WERI-Rb-1 (cell line): ENCODE measurements at places on chromosomes 12 and 14.

DNA sequence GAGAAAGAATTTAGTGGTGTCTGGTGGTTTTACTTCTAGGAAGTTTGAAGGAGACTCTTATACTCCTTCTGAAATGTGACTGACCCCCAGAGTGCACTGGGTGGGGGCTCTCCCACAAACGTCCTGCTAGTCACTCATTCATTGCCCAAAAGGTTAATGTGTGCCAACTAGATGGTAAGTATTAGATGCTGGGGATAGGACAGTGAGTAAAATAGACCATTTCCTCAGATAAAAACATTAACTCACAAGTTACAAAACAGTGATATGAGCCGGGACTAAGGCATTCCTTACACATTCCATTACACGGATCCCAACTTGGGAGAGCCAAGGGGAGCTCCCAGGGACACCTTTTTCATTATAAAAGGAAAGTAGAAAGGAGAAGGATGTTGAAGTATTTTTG is 185.1 kb downstream of the ATXN7L3B start:
- DNase-seq: no peak

GRCh38 chr12:121226399-121226798 is 16.5 kb downstream of the P2RX4 start:
- DNase-seq: no peak

DNA sequence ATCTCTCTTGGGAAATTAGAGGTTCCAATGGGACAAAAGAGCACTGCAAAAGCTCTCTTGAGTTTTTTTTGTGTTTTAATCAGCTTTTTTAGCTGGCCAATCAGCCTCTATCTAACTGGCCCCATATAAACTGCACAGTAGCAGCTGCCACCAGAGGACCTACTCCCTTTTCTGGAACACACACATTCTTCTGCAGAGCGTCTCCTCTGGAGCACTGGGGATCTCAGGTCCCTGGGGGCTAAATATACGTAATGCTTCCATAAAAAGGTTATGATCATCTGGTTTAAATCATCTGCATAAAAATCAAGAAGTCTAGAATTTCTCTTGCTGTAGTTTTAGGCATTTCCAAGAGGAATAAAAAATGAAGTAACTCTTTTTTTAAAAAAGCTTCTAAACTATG is 32.3 kb downstream of the TSPAN8 start:
- DNase-seq: peak; percentile 15

- no peak for DNase-seq
Measured at GRCh38 chr14:23349156-23349845, 3.4 kb downstream of the SLC22A17 start.

DNA sequence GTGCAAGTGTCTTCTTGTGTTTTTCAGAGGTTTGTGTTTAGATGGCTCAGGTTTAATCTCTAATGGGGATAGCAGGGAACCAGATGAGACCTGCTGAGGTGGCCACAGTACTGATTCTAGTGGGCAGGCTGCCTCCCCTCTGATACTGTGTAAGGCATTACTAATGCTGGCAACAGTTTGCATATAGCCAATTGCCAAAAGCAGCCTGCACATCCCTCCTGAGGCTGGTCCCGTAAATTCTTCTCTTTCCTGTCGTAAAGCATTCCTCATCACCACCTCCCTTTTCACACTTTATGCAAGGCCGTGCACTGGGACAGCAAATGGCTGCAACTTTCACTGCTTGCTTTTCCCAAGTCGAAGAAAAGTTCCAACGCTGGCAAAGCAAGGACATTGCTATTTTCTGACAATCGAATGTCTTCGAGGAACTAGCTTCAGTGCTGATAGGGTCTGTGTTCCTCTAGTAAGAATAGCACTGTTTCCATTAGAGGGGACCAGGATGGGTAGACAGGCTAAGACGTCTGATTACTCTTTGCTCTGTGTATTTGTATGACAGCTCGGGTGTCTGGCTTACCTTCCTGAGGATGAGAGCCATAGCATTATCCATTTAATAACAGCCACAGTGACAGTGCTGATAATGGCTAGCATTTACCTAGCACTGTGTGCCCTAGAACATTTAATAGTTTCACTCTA is 178.2 kb upstream of the HIF1A start:
- DNase-seq: no peak

DNA sequence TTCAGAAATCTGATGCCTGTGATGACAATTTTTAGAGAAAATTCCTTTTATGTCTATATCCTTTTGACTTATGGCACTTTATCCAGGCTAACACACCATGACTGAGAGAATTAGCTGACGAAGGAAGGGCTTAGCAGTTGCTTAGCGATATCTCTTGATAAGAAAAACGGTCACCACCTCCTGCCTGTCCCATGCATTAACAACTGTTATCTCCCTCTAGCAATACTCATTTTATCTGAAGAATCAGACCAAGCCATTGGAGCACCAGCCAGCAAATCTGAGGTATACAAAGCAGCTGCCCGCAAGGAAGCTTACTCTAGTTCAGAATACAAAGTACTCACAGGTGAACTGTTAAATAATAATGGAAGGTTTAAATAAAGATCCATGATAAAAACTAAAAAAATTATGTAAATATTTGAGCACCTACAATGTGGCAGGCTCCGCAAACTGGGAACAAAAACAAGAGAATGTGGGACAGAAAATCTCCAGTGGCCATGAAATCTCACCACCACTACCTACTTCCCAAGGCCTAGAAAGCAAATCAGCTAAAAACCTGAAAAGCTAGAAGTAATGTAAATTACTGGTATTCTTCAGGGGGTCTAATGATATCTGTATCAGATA is 24.3 kb downstream of the PPM1H start:
- peak; percentile 61 for DNase-seq

DNA sequence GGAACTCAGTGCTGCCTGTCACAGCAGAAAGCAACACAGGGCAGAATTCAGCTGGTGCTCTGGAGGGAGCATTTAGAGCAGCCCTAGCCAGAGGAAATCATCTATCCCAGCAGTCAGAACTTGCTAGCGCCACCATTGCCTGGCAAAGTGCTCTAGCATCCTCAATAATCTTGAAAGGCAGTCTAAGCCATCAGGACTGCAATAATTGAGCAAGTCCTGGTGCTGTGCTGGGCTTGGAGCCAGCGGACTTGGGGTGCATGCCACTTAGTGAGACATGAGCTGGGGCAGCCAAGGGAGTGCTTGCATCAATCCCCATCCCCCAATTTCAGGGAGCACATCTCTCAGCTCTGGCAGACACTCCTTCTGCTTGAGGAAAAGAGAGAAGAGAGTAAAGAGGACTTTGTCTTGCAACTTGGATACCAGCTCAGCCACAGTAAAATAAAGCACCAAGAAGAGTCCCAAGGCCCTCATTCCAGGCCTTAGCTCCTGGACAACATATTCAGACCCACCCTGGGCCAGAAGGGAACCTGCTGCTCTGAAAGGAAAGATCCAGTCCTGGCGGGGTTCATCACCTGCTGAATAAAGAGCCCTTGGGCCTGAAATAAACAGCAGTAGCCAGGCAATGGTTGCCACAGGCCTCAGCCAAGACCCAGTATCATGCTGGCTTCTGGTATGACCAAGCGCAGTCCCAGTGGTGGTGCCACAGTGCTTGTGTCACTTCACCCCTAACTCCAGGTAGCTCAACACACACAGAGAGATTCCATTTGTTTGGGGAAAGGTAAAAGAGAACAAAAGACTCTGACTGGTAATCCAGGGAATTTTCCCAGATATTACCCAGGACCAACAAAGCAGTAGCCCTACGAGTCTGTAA is 44.5 kb upstream of the ZDHHC17 start:
- no peak for DNase-seq

- DNase-seq: no peak
Measured at GRCh38 chr12:94372461-94372860, 87.2 kb downstream of the CEP83 start.

GRCh38 chr12:115166698-115167315 is 482.8 kb upstream of the TBX3 start:
- peak; percentile 12 for DNase-seq

DNA sequence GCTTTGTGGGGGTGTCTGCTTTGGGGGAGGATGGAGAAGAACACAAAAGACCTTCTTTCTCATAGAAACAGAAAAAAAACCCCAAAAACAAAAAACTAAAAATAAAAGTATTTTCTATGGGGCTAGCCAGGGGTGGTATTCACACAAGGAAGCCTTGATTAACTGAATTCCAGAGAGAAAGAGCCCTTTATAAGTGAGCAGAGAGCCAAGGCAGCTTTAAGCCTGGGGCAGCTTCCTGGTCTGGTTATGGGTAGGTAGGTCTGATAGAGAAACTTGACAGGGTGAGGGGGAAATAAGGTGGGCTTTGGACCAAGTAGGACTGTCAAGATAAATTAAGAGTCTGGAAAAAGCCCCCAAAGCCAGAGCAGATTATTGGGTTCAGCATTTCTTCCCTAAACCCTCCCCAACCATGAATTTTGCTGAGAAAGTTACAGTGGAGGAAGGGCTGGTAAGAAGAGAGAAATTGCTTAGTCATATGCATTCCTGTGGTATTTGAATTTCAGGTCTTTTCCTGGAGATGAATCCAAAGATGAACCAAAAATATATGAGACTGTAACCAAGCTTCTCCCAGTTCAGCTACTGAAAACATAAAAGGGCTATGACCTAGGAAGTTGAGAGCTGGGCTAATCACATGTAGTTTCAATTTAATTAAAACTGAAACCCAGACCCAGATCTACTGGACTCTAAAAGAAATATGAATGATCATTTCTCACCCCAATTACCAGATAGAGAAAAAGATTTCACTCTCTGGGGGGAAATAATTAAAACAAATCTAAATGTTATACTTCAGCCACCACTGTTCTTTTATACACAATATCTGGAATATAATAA is 144.8 kb downstream of the TBC1D30 start:
- DNase-seq: no peak

DNA sequence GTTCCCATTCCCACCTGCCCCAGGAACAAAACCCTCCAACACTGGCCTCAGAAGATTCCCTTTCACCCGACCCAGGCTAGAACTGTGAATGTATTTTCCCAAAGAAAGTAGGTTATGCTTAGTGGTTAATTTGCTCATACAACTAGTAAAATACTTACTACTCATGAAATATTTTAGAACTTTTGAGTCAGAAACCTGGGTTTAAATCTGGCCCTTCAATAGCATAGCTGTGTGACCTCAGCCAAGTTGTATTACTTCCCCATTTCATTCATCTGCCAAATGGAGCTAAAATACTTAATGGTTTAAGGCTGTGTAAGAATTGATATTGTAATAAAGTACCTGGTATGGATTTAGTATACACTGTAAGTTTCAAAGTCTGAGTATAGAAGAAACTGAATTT is 69.1 kb upstream of the DNM1L start:
- DNase-seq: no peak

DNA sequence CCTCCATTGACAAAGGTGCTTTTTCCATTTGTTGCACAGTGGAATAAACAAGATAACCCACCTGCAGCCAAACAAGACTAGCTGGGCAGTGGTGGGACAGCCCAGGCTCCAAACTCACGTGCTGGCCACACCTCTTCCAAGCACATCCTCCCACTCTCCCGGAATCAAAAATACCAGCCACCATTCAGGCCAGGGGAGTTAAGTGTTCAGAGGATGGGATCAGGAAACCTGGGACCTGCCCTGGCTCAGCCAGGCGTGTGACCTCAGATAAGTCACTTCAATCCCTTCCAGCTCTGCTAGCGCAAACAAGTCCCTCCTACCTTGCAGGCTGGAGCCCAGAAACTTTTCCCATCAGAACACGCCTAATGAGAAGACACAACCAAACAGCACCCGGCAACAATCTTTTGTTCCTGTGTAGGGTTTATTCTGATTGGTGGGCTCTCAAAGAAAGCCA is 43.3 kb downstream of the ACTN1 start:
- DNase-seq: peak; percentile 39

DNA sequence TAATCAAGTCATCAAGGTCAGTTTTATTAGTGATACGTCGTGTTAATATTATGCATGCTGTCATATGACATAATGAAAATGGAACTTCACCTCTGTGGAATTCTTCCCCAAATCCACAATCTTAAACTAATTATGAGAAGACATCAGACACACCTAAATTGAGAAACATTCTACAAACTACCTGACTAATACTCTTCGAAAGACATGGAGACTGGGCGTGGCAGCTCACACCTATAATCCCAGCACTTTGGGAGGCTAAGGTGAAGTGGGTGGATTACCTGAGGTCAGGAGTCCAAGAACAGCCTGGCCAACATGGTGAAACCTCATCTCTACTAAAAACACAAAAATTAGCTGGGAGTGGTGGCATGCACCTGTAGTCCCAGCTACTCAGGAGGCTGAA is 33.3 kb upstream of the KRAS start:
- DNase-seq: no peak

DNA sequence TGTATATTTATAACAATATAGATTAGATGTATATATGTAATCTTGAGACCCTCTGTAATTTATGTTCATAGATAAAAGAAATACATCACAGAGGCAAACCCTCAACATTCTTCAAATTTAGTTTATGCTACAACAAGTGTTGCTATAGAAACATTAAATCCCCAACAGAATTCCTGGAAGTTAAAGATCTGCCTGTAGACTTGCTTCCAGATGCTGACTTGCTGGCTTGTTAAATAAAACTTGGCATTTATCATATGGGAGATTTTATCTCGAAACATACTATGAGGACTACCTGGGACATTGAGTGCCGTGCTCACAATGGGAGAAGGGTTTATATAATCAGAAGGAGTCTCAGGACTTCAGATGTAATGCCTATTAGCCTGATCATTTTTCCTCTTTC is 136.3 kb upstream of the PLXNC1 start:
- DNase-seq: no peak

DNA sequence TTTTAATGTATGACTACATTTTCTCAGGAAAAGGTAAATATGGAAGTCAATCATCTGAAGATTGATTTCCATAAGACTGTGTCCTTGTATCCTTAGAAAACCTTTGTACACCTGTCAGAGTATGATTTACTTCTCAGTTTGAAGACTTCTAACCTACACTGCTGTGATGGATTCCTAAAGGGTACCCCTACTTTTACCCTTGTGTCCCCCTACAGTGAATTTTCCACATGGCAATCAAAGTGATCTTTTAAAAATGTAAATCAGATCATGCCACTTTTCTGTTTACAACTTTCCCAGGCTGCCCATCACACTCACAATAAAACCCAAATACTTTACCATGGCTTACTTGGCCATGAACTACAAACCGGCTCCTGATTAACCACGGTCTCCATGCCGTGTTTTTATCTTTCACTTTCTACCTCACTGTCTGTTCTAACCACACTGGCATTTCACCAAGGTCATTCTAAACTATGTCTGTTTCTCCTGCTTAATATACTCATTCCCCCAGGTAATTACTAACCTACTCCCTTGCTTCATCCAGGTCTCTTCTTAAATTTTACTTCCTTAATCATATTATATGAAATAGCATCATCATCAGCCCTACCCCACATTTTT is 8.1 kb downstream of the DNAI7 start:
- DNase-seq: no peak
